A549 treated with GW870086 at 1 μM for 4 hours (cell line): ENCODE measurements at places on chromosomes 7 and 10. TPM values are rescaled to one million over a fixed set of nuclear protein-coding genes. Genes with fewer than 3 reads are reported as not detected.

MLXIPL gene
- 1.2 to 1.5 TPM (median 1.3 TPM) in 5 replicates for total RNA-seq

RAPGEF5 gene
- 0.09 to 0.23 TPM (median 0.10 TPM) in 5 replicates for total RNA-seq

KCND2 gene
- total RNA-seq = not detected in 5 replicates

TEX36 gene
- total RNA-seq = not detected in 5 replicates
